Activated gamma-delta T cell (primary cell): ENCODE measurements at places on chromosomes 2 and 18.

- no peak for DNase-seq
Observed at GRCh38 chr2:154600927-154601494, 97.5 kb upstream of the KCNJ3 start.

GRCh38 chr2:70517804-70518203, 35.8 kb downstream of the TGFA start:
- DNase-seq: no peak

GRCh38 chr2:60707750-60708371, 48.2 kb upstream of the PAPOLG start:
- DNase-seq: no peak

DNA sequence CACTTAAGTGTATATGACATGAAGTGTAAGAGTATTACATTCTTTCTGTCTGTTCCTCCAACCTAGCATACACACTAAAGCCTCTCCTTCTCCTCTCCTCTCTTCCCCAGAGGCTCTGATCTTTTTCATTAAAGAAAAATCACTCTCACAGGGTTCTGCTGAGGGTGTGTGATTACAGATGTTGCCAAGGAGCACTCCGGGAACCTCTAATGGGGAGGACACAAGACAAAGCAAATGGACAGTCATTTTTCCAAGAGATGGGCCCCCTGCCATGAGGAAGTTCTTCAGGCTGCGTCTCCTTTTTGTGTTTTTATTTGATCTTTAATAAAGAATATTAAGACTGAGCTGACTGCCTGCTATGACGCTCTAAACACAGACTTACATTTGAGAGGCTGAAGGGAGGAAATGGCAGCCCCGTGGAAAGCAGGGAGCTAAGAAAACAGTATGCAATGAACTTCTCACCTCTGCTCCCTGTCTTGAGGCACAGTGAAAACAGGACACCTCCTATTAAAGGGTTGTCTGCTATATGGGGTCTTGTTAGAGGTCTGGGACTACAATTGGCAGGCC, 578.1 kb downstream of the PIK3C3 start:
- DNase-seq: no peak

DNA sequence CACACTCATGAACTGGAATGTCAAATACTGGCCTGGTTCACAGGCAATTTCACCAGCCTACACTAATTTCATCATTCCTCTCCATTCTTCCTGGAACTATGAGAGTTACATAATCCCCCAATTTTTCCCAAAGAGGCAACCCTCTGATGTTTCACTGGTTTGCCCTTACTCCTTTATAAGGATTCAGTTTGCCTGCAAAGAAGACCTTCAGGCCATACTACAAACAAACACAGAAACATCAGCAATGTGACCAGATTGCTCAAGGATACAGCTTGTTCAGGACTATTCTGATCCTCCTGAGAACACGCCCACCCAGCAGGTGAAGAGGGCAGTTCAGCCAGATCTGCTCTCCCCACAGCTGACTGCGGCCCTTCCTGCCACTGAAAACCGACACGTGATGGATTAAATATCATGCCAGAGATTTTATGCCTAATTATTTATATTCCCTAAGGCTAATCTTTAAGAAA, 215.5 kb downstream of the ETAA1 start:
- DNase-seq: no peak

GRCh38 chr2:189848276-189848675, 64.0 kb downstream of the PMS1 start:
- no peak for DNase-seq

DNA sequence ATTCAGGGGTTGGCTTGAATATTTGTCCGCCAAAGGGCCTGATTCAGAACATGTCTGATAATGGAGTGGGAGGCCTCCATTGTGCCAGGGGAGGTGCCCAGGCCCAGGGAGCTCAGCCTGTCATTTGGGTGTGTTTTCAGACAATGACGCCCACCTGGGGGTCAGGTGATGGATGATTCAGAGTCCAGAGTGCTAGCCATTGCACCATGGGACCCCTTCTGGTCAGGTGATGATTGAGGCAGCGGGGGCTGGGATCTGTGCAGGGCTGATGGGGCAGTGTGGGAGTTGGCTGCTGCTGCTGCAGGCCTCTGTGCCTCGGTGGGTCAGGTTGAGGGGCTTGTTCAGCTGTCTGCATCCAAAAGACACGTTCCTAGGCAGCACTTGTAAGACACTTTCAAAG, 8.3 kb upstream of the ARHGEF4 start:
- no peak for DNase-seq

DNA sequence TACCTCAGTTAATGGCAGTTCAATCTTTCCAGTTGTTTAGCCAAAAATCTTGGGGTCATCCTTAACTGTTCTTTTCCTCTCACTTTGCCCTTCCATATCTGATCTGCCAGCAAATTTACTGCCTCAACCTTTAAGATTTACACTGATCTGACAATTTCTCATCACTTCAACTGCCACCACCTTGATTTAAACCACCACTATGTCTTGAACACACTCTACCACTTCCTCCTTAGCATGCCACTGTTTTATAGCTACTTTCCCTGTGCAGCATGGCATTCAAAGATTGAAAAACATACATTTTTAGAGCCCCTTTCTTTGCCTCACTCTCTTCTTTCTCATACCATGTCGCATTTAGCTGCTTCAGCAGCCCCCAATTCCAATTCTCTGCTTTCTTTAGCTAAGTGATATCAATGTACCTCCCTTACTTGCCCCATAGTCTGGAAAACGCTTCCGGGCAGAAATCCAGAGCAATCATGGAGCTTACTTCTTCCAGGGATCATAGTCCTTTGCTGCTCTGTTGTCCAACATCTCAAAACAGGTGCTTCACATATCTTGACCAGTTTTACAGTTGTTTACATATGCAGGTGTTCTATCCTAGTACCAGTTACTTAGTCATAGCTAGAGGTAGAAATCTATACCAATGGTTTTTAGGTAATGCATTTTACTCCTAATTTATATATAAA, 10.9 kb downstream of the PGAP1 start:
- DNase-seq: no peak

DNA sequence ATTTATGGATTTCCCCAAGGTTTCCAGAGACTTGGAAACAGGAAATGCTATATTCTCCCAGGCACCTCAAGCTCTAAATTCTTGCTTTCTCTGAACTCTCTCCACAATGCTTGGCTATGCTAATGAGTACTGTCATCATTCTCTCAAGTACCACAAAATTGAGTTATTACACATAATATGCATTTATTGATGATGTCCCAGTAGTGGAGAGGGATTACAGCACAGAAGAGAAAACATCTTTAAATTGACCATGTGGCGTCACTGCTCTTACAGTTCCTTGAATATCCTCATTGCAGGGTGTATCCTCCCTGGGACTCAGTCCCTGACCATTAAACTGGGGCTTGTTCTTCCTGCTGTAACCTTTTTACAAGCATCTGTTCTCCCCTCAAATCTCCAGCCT, 681.1 kb upstream of the FANCL start:
- DNase-seq: no peak

- DNase-seq: no peak
Observed at GRCh38 chr2:230578106-230578505, 134.5 kb upstream of the CAB39 start.

DNA sequence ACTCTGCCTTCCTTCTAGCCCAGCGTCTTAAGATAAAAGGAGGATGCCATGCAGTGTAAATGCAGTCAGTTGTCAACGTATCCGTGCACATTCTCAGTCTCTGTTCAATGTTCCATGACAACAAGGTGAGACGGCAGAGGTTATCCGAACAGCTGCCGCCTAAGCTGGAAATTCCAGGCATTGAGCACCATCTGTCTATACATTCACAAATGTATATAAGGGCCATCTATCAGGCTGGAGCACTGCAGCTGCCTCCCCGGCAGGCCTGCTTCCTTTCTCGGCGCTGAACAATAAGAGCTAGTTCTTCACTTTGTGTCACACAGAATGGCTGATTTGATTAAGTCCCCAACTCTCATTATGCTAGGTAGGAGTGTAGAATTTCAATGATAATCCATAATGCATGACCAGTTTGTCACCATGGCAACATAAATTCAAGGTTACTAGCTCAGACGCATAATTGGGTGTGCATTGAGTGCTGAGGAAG, 282.2 kb upstream of the SOX11 start:
- no peak for DNase-seq

- no peak for DNase-seq
Observed at GRCh38 chr2:222160944-222161343, 137.9 kb downstream of the PAX3 start.

GRCh38 chr2:188966079-188966571, 8.0 kb upstream of the COL3A1 start:
- no peak for DNase-seq

GRCh38 chr2:105721991-105722511, 22.7 kb upstream of the NCK2 start:
- DNase-seq: no peak

GRCh38 chr2:240850756-240851077, 17.9 kb upstream of the AGXT start:
- no peak for DNase-seq

GRCh38 chr2:207444756-207445155, 85.0 kb upstream of the CREB1 start:
- DNase-seq: no peak

DNA sequence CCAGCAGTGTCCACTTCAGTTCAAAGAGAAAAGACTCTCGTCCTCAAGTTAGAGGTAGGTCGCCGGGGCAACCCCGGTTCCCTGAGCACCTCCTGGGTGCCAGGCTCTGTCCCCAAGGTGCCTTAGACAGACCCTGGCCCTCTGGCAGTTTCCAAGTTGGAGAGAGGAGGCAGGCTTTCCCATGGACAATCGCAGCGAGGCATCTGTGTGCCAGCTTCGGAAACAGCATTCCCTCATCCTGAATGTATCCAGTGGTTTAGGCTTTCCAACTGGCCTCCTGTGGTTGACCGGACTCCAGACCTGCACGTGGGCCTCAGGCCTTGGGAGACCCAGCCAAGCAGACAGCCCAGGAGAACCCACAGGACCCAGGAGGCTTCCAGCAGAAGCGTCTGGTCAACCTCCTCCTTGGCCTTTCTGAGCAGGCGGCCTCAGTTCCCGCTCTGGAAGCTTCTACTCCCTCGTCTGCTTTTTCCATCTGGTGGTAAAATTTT, 70.3 kb downstream of the KCNF1 start:
- no peak for DNase-seq

GRCh38 chr18:72973841-72974240, 106.1 kb upstream of the NETO1 start:
- no peak for DNase-seq

- DNase-seq: no peak
Observed at GRCh38 chr2:155830351-155830750, 502.2 kb downstream of the NR4A2 start.

DNA sequence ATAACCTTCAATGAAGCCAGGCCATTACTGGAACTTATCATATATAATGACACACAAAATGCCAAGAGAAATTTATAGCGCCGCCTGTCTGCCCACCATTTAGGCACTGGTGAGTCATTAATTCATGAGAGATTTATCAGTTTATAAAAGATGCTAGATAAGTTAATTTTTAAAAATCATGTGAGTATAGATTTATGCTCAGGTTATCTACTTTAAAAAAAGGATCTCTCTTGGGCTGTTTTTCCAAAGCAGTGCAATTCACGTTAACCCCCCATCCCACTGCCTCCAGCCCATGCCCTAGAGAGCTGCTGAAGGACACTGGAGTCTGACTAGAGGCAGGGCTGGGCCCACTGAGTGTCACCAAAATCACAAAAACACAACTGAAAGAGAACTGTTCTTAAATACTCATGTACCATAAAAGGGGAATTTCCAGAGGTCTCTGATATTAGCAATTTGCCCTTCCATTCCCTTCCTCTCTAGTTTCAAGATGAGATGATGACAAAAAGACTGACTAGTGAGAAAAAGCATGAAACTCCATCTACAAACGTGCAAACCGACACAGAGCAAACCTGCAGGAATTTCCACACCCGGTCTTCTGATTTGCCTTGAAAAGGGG, 160.8 kb downstream of the BCL2 start:
- no peak for DNase-seq

- no peak for DNase-seq
Observed at GRCh38 chr2:14951569-14952285, 319.2 kb downstream of the LRATD1 start.

DNA sequence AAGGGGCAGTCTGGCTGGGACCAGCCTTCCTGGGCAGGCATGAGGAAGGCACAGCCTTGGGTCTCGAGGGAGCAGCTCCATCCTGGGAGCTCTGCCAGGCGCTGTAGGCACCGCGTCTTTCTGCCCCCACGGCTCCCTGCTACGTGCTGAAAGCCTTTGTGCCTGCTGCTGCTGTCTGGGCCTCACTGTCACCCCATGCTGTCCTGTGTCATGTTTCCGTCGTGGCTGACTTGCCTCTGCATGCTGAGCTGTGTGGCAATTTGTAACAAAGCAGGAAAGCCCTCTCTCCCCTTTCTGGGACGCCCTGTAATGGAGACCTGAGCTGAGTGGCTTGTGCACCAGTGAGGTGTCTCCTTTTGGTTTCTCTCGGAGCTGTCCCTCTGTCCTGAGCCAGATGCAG, 152.5 kb downstream of the TSN start:
- no peak for DNase-seq

DNA sequence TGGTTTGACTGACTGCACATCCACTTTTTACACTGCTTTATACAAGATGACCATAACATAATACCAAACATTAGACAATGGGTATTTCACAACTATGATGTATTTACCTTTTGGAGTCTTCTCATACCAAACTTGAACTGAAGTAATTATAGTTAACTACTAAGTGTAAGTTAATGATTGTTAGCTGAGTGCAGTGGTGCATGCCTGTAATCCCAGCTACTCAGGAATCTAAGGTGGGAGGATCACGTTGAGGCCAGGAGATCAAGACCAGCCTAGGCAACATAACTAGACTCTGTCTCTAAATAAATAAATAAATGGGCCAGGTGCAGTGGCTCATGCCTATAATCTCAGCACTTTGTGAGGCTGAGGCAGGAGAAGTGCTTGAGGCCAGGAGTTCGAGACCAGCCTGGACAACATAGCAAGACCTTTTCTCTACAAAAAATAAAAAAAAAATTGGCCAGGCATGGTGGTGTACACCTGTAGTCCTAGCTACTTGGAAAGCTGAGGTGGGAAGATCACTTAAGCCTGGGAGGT, 44.9 kb upstream of the ORC2 start:
- DNase-seq: no peak

DNA sequence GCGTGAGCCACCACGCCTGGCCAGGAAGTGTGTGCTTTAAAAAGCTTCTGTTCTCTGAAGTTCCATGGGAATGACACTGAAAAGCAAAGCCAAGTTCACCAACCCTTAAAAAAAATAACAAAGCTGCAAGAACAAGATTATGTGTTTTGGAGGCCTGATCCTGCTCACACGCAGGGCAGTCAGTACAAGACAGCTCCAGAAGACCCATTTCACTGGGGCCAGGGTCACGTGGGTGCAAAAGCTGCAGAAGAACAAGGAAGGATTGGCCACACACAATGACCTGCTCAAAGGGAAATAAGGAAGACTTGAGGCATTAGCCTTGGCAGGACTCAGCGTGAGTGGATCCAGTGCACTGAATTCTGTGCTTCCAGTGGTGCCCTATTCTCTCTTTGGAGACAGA, 187.9 kb downstream of the NCK2 start:
- DNase-seq: no peak

DNA sequence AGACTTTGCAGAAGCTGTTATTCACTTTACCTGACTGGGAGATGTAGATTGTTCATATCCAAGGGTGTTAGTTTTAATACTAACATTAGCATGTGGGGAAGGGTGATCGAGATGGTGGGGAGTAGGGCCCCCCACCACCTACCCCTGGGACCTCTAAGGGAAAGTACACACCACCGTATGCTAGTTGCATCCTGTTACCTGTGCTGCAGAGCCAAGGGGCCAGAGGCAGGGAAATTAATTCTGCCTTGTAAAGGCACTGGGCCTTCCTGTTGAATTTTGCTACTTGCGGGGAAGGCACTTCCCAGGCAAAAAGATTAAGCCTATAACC, 9.0 kb downstream of the STEAP3 start:
- no peak for DNase-seq

GRCh38 chr2:7625392-7626138, 708.4 kb downstream of the RNF144A start:
- no peak for DNase-seq
